ENCODE measurements at places on chromosomes 16 and 17.

DNA sequence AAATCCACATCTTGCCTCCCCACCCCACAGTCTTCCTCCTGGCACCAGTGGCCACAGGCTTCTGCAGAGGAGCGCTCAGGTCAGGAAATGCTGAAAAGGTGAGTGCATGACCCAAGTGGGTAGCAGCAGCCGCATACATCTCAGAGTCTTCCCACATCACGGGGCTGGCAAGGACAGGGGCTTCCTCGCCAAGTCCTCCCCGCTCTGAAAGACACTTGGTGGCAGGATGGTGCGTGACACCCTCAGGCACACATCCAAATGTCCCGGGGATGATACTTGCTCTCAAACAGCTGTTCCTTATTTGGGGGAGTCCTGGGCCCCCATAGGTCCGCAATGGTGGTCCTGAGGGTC lies 8.8 kb upstream of the SLC16A5 start:
- DNase-seq, result no peak

- peak; percentile 39 for DNase-seq
Observed at GRCh38 chr16:29962344-29962994, 590 bp downstream of the TMEM219 start.

GRCh38 chr17:34736611-34737010 lies 157.2 kb downstream of the TMEM132E start:
- DNase-seq, result no peak

GRCh38 chr17:75373280-75373679 lies 32.2 kb downstream of the GRB2 start:
- no peak for DNase-seq

GRCh38 chr17:64269687-64270649 lies 6.9 kb upstream of the TEX2 start:
- no peak for DNase-seq

DNA sequence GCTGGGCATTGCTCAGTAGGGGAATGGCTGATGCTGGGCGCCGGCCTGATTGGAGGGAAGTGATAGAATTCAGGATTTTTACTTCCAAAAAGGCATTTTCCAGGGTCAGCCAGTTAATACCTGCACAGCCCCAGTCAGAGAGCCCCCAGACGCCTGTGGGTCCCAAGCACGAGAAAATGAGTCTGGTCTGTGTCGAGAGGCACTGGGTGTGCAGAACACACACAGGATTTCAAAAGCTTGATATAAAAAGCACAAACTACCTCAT lies 164.6 kb upstream of the TNRC6C start:
- DNase-seq, result no peak

DNA sequence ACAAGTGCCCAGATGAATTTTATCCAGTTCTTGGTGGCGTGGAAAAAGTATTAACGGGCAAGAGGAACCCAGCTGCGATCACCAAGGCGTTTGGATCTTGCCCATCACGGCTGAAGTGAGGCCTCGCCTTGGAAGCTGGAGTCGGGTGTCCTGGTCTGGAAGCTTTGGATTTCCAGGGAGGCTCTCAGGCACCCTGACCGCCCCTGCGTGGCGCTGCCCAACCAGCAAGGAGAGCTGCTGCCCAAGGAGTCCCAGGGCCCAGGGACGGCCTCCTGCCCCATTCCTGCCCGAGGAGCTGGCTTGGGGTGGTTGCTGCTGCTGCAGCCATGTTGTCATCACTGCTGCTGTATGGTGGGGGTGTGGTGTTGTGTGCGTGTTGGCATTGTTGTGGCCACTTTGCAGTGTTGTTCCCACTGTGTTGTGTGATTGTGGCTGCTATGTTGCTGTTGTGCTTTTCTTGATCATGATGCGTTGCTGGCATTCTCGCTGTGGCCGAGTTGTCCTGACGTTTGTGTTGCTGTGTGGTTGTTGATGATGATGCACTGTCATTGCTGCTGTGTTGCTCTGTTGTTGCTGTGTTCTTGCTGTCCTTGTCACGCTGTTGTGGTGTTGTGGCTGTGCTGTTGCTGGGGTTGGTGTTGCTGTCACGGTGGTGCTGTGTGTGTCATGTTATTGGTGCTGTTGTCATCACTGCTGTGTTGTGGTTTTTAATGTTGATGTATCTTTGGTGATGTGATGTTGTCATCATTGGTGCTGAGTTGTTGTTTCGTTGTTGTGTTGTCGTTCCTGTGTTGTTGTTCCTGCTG lies 318.8 kb downstream of the C16orf95 start:
- no peak for DNase-seq

GRCh38 chr16:62752854-62753253 lies 716.6 kb upstream of the CDH8 start:
- no peak for DNase-seq

DNA sequence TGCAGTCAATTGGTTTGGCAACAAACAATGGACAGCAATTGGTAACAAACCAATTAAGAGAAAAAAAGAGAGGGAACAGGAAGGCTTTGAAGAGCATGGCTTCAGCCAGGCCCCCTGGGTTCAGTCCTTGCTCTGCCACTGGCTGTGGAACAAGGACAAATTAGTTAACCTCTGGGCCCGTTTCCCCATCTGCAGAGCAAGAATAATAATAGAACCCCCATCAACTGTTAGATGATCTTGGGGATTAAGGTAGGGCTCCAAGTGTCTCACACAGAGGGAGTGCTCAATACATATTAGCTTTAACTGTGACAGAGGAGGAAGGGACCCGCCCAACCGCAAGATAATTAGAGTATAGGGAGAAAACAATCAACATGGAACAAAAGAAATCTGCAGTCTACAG lies 55.2 kb downstream of the PECAM1 start:
- DNase-seq, result no peak

All from hematopoietic multipotent progenitor cell treated with erythropoietin and hydrocortisone succinate and interleukin-3 and kit ligand, for 6 days (in vitro differentiated cells).